ENCODE measurements at places on chromosomes 4 and X.

DNA sequence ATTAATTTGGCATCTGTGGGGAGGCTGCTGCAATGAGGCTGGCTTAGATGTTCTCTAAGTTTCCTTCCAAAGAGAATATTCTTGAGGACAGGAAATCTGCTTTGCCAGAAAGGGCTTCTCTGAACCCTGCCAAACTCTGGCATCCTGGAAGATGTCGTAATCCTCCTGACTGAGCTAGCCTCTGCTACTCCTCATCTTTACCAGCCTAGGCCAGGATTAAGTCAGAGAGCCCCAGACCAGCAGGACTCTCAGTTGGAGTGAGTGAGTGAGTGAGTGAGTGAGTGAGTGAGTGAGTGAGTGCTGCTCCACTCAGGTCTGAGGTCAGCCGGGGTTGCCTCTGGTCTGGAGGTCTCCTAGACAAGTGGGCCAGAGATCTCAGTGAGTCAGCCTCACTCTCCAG is 104.9 kb upstream of the SOD3 start:
- DNase-seq, result no peak

GRCh38 chrX:1449823-1450149 is 2.9 kb downstream of the ASMTL start:
- no peak for DNase-seq

- DNase-seq, result no peak
Measured at GRCh38 chrX:84170931-84171330, 17.1 kb downstream of the RPS6KA6 start.

DNA sequence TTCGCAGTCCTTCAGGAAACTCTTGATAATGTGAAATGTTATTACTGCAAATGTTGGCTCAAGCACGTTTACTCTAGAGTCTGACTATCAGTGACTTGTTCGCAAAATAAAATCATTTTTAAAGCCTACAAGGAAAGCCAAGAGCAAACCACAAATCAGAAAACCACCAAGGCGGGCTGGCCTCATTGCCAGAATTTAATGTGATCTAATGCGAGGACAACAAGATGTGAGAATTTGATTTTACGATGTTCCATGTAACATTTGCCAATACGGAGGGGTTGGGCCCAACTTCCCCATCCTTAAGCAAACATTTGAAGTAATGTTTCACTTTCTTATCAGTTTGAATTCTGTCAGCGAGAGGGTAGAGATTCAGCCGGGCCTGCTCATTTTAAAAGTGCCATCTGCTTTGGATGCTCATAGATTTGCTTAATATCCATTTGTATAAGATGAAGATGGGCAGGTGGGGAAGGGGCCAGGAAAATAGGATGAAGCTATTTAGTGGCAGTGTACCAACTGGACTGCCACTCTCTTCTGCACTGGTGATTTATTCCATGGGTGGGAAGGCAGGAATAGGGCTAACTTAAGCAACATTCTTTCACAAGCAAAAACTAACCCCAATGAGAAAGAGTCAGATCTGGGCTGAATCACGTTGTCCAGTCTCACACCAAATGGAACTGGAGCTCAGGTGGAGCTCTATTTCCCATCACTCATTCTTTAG is 225.3 kb downstream of the ANAPC10 start:
- DNase-seq, result no peak

DNA sequence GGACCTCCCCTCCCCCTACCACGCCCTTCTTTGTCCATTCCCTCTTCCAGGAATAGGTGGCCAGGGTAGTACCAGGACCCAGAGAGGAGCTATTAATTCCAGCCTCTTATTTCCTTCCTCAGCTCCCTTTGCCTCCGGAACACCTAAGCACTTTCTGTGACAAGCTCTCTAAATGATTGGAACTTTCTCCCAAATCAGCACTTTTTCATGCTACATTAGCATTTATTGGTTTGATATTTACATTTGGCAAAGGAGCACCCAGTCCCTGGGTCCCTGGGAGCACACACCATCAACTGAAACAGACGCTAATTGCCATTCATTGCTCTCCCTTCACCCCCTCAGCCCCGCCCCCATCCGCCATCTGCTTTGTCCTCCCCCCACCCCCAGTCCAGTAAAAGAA is 182.0 kb upstream of the BCOR start:
- no peak for DNase-seq

GRCh38 chr4:84167564-84167963 is 331.5 kb downstream of the NKX6-1 start:
- no peak for DNase-seq

GRCh38 chr4:110055158-110055768 is 142.6 kb downstream of the EGF start:
- DNase-seq, result no peak

DNA sequence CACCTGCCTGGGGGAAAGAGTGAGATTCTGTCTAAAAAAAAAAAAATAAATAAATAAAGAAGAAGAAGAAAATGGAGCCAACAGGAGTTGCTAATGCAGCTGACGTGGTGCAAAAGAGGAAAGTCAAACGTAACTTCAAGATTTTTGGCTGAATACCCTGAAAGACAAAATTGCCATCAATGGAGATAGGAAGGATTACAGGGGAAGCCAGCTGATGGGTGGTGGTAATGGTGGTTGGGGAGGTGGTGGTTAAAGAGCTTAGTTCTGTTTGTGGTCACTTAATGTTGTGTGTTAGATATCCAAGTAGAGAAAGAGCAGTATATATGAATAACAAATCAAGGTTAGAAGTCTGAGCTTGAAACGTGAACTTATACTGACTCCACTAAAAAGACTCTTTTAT is 225.4 kb downstream of the ARHGAP24 start:
- DNase-seq, result no peak

DNA sequence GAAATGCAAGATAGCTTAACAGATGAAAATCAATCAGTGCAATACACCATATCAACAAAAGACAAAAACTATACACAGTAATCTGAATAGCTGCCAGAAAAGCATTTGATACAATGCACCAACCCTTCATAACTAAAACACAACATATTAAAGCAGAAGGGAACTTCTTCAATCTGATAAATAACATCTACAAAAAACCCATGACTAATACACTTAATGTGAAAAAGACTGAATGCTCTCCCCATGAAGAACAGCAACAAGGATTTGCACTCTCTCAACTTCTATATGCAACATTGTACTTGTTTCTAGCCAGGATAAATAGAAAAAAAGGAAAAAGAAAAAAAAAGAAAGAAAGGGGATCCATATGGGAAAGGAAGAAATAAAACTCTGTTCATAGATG is 139.7 kb downstream of the RBM47 start:
- no peak for DNase-seq

DNA sequence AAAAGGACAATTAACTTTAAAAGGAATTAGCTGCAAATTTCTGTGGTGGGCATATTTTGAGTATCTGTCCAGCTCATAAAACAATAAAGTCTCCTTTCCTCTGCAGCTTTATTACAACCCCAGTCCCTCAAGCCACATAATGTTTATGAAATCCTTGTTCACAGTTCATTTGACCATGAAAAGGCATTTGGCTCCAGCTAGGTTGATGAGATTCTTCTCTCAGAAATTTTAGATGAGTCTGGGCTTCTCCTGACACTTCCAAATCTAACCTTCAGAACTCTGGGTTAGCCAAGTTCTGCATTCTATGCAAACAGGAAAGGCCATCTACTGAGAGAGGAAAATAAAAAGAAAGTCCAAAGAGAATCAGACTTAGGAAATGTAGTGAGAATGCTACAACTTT is 156.8 kb downstream of the GRXCR1 start:
- no peak for DNase-seq

Data from activated CD4-positive, CD25-positive, alpha-beta regulatory T cell (primary cell).